ENCODE measurements at places on chromosomes 5 and 9.

DNA sequence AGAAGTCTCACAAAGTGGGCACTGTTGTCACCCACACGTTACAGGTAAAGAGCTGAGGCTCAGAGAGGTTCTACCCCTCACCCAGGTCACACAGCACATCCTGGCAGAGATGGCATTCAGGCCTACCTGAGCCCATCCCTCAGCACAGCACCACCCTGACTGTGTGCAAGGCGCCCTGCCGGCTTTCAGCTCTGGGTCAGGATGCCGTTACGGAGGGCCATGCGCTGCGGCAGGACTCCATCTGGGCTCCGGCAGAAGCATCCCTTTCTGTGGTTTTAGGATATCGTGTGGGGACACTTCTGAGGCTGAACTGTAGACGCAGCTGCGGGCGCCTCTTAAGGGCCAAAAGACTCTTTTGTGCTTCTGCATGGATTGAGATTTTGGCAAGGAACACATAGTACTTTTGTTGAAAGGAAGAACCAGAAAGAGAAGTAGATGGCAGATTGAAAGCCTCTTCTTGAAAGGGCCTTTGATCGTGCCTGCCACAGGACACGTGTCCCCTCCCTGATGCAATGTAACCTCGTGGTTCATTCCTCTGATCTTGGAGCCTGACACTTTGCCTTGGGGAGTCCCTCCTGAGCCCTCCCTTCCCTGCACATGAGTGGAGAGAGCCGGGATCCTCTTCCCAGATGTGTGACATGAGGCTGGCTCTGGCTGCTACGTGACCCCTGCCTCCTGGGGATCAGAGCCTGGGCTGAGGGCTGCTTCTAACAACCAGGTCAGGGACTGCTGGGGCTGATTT lies 31.3 kb downstream of the USP20 start:
- no peak for DNase-seq

- no peak for DNase-seq
Measured at GRCh38 chr5:151183456-151184245, 26.1 kb upstream of the ANXA6 start.

GRCh38 chr5:113824307-113824706 lies 310.8 kb downstream of the YTHDC2 start:
- DNase-seq, result no peak

DNA sequence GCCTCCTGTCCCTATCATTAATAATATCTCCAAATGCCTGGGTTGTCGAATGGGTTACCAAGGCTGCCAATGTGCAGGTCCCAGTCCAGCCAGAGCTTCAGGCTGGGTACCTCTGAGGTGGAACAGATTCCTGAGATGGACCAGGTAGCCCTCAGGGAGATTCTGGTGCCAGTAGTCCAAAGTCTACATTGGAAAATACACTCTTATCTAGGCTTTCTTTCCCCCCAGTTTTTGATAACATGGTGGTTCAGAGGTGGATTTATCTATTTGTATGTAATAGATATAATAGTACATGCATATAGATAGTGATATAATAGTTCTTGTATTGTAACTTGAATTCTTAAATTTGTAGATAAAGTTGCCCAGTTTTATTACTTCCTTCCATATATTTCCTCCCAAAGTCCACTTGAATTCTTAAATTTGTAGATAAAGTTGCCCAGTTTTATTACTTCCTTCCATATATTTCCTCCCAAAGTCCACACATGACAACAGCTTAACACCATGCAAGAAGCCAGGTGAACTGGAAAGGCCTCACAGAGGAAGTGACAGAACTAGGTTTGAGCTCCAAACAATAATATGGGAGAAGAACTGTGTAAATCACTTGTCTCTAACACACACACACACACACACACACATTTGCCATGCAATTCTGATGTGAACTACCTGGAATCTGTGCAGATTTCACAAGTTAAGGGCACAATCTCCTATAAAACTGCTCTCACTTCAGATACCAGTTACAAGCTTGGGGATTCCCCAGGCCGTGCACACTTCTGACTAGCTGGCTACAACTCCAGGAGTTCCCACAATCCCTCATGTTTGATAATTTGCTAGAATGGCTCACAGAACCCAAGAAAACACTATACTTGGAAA lies 30.7 kb upstream of the ERAP1 start:
- DNase-seq, result no peak

- no peak for DNase-seq
Measured at GRCh38 chr5:38541174-38541725, 15.2 kb downstream of the LIFR start.

DNA sequence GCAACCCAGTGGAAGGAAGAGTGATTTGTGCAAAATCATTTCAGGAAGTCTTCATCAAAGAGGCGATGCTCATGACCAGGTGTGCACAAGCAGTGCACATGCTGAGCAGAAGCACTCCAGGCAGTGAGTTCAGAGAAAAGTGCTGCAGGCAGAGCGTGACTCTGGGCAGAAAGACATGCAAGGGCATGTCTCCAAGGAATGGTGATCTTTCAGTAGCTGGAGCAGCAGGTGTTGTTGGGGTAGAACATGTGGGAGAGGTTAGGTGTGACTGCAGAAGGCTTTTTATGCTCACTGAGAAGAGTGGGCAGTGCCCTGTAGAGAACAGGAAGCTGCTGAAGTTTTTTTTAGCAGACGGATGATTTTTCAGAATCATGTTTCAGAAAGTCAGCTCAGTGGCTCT lies 545.4 kb upstream of the TLE4 start:
- no peak for DNase-seq

DNA sequence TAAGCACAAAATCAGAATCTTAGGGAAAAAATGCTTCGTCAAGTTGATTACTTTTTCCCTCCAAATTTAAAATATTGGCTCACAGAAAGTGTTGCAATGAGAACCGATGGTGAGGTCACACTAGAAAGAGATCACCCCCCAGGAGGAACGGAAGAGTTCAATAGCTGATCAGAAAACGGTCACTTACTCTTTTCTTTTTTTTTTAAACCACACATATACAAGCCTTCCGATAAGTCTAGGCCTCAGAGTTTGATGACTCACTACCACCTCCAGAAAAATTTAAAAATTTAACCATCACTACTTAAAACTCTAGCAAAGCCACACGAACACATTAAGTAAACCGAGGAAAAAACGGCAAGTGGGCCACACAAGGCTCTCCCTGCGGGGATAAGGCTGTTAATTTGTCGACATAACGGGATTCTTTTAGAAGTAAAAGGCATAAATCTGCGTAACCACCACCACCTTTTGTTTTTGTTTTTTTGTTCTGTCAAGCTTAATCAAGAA lies 1.2 kb downstream of the SURF4 start:
- no peak for DNase-seq

DNA sequence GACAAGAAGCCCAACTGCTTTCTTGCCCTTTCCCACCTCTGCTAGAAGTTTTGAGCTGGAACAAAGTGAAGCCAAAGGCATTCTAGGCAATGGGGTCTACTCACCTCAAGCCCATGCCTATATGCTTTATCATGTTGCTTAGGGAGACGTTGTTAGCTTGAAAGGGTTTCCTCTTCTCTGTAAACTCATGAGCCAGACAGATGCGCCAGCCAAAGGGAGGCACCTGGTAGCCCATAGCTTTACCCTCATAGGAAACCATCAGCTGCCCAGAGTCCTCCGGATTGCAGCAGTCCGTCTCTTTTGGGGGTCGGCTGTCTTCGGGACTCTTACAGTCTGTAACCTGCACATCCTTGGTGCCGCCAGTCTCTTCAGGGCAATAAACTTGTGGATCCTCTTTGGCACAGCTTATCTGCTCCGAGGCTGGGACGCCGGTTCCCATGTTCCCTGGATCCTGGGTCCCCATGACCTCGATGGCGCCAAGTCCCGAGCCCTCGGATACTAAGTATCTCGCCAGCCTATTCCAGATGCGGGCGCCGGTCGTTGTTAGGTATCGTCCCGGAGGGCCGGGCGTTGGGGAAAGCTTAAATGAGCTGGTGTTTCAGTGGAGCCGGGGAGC lies 678 bp downstream of the GBA2 start:
- DNase-seq, result no peak

- DNase-seq, result no peak
Measured at GRCh38 chr9:77805810-77806209, 157.7 kb upstream of the GNA14 start.

- no peak for DNase-seq
Measured at GRCh38 chr9:12955510-12956163, 180.8 kb downstream of the LURAP1L start.

DNA sequence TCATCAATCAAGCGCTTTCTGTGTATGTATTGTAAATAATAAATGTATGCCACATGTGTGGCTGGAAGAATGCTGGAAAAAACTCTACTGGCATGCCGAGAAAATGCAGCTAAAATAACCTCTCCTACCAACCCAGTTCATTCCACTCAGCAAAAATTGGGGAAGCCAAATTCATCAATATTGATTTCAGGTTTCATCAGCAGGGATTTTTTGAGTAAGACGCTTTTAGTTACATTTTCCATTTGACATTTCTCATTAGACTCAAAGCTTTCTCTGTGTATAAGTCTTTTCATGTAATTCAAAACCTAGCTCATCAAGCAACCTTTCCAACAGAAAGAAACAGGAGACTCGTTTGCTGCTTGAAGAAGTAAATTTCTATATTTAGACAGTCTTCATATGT lies 338.1 kb downstream of the DMRT2 start:
- DNase-seq, result no peak

DNA sequence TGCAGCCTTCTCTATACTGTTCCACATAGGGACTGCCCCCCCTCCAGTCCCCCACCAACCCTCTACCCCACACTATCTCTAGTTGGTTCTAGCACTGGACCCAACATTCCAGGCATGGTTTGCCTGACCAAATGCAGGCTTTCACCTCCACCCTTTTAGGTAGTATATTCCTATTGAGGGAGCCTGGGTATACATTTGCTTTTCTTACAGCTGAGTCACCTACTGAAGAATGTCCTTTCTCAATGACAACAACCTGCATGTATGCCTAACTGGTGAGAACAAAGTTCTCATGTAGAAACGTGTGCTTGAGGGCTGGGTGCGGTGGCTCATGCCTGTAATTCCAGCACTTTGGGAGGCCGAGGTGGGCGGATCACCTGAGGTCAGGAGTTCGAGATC lies 8.2 kb downstream of the TNIP1 start:
- no peak for DNase-seq

- no peak for DNase-seq
Measured at GRCh38 chr9:134434894-134435506, 108.7 kb downstream of the RXRA start.

DNA sequence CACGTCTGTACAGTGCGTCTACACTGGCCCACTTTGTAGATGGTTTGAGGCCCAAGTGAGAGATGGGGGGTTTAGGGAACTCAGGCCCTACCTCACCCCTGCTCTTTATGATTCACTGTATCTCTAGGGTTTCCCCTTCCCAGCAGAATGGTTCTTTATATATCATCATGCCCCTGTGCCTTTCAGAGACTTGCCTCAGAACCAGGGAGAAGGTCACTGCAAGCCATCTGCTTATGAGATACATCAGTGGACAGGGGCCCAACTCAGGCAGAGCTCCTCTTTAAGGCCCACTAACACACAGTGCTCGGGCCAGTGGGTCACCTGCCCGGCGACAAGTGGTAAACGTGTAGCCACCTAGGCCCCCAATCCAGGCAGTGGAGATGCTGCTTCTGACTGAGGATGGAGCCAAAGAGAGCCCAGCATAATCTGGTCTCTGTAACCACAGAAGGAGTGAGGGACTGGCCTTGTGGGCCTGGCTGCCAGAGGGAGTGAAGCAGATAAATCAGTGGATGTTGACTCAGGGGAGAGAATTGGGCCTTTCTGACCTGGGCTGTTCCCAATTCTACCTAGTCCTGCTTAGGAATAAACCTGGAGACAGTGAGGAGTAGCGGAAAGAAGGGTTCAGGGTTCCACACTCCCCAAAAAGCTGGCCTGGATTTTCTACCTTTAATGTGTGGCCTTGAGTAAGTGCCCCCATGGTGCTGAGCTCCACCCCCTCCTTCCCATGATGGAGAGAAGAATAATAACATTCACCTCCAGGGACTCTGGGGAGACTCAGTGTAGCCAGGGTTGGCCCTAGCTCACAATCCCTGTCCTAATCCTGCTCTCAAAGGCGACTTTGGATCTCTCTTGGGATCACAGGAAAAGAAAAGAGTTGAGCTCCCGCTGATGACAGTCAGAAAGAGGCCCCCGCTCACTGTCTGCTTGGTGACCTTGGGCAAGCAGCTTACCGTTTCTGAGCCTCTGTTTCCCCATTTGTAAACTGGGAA lies 2.8 kb upstream of the DUSP1 start:
- DNase-seq, result no peak

DNA sequence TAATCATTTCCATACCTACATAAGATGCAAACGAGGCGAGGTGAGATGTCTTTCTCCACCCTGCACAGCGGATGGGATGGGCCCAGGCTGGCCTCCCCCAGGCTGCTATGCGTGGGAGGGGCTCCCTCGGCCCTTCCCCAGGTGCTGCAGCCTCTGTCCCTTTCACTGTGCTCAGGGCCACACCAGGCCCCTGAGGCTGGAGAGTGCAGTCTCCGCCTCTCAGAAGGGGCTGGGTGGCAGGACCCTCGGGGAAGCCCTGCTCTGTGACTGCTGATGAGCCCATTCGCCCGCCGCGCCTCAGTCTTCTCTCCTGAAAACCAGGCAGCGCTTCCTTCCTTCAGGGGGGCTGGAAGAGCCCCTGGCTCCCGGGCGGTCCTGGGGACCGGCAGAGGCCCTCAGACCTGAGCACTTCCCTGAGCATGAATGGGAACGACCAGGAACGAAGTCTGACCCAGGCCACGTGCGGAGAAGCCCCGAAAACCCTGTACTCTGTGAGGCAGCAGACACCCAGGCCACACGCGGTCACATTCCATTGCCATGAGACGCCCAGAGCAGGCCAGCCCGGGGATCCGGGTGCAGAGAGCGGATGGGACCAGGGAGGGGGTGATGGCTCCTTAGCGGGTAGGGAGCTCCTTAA lies 21.9 kb upstream of the NOTCH1 start:
- DNase-seq, result no peak

DNA sequence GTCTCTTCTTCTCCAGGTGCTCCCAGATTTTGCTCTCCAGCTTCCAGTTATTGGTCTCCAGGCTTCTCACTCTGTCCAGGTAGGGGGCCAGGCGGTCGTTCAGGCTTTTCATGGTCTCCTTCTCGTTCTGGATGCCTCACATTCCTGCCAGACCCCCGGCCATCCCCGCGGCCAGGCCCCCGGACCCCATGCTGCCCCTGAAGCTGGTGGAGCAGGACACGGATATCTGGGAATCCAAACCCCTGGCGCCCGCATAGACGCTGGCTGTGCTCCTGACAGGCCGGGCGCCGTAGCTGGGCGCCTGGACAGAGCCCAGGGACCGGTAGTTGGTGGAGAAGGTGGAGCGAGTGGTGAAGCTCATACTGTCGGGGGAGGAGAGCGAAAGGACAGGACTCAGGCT lies 534.4 kb upstream of the TLE4 start:
- DNase-seq, result no peak

GRCh38 chr9:5453673-5454072 lies 3.3 kb downstream of the CD274 start:
- DNase-seq, result no peak

- no peak for DNase-seq
Measured at GRCh38 chr5:67400752-67401151, 204.2 kb upstream of the CD180 start.

GRCh38 chr5:102781786-102782185 lies 26.7 kb downstream of the PAM start:
- DNase-seq, result no peak

DNA sequence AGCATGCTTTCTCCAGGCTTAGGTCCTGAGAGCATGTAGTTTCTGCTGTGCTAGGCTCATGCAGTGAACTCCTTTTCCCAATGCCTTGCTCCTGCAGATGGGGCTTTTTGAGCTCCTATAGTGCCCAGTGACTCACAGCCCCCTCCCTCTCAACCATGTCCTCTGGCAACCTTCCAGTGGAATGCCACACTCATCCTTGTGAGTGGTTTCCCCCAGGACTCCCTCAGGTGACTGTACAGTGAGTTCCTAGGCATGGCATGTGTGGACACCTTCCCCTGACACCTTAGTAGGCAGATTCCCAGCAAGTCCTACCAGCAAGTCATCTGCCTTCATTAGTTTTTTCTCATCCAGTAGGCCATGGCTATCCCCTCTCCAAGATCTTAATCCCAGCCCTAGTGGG lies 72.4 kb upstream of the CXCL14 start:
- DNase-seq, result no peak

Data from stimulated activated CD8-positive, alpha-beta memory T cell treated with anti-CD3 and anti-CD28 coated beads, Interleukin-15, amount 100 ng/mL, for 1 hour (primary cell).